ENCODE measurements at places on chromosomes 6 and 20.

DNA sequence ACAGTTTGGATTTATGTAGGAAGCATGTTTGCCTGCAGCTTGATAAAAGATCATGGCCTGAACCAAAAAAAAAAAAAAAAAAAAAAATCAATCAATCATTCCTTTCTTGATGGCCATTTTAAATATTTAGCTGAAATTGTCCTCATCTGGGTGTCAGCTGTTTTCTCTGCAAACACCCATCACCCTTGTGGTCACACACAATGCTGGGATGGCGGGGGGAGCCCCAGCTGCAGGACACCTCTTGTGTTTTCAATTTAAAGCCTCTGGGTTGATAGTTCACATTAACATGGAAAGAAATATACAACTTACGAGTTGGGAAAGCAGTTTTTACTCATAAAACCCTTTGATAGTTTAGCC, 160.4 kb downstream of the ZFP64 start:
- no peak for DNase-seq

DNA sequence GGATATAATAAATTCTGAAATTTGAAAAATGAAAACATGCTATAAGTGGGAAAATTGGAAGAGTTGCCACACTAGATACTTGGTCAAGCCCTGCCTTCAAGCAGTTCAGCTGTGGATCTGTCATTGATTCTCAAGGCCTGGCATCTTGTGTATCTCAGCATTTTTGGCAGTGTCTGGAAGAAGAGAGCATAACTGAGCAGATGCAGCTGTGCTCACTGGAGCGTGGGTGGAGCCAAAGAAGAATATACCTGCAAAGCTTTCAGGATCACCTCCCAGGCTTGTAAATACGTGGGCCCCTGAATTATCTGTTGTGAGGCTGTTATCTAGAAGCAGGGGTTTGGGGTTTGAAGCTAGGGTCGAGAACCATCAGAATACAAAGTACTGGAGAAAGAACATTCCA, 31.3 kb upstream of the CHD6 start:
- DNase-seq = no peak

GRCh38 chr20:59144179-59144830, 19.3 kb upstream of the ZNF831 start:
- peak; percentile 48 for DNase-seq

DNA sequence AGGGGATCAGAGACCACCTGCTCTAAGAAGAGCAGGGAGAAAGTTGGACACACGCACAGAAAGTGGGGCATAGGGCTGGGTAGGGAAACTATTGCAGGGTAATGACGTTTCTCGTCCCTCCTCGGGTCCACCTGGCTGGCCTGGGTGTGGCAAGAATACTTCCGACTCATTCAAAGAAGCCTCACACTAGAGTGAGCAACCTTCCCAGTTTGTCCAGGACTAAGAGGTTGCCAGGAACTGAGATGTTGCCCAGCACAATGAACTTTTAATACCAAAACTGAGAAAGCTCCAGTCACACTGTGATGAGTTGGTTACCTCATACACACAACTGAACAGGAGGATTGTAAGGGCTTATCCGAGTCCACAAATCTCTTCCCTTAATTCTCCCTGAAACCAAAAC, 74.5 kb upstream of the ADGRF1 start:
- no peak for DNase-seq

- DNase-seq = no peak
These were observed 39.4 kb upstream of the TGM6 start for GRCh38 chr20:2341336-2341735.

GRCh38 chr6:148947621-148948444, 201.0 kb downstream of the UST start:
- DNase-seq = peak; percentile 37

DNA sequence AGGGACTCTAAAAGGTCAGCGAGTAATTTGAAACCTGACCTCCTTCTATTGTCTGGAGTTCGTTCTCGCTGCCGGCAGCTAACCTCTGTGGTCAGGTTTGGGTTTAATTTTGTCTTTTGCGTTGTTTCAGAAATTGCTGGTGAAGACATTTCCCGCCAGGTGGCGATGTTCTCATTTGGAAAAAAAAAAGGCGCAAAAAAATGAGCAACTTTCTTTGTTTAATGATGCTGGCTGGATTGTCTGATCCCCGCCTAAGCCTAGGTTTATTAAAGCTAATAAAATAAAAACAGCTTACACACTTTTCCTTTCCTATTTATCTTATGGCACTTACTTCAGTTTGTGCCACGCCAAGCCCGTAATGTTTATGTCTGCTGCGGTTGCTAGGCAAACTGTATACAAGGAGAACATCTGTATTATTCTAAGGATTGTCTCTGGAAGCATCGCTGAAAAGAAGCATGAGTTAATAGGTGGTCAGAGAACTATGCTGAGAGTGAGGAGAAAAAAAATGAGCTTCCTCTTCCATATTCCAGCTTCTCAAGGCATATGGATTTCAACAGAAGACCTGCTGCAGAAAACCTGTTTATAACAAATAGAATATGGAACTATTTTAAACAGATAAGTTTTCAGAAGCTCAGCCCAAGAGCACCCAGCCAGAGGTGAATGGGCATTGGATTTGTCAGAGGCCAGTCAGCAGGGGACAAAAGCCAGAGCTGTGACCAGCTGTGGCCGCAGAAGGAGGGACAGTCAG, 205.7 kb downstream of the DOK5 start:
- no peak for DNase-seq

DNA sequence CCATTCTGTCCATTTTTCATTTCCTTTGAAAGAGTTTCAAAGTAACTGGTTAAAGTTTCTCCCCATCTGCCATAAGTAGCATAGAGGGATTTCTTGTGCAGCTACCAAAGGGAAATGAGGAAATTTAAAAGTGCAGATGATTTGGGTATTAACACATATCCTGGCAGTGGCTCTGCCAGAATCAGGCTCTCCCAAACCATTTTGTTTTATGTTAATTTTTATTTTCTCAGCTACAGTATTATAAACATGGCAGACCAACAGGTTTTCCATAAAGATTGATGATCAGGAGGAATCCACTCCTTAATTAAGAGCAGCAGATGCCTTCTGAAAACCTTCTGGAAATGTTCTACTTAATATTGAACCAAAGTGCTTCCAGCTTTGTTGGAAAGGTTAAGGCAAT, 13.9 kb downstream of the PLCB4 start:
- no peak for DNase-seq

DNA sequence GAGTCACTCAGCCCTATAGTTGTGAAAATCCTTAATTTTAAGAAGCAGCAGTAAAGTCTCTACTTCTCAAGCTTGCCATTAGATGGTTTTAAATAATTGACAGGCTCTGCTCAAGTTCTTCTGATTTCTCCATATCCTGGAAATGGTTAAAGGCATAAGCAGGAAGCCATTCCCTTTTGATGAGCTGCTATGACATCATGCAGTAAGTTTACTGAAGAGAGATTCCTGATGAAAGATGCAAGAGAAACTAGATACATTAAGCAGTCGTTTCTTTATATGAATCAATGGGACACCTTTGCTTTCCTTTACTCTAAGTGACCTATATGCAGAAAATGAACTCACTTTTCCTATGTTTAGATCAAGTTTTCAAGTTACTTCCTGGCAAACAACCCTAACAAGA, 9.8 kb downstream of the POPDC3 start:
- no peak for DNase-seq

- DNase-seq = no peak
These were observed 5.4 kb downstream of the NPBWR2 start for GRCh38 chr20:64101731-64102621.

Data from stimulated activated CD8-positive, alpha-beta memory T cell treated with anti-CD3 and anti-CD28 coated beads, Interleukin-7, amount 100 ng/mL, for 48 hours (primary cell).